Stimulated activated CD4-positive, alpha-beta T cell treated with anti-CD3 and anti-CD28 coated beads, Interleukin-4, amount 100 ng/mL, for 48 hours (primary cell): ENCODE measurements at places on chromosomes 16 and 17.

DNA sequence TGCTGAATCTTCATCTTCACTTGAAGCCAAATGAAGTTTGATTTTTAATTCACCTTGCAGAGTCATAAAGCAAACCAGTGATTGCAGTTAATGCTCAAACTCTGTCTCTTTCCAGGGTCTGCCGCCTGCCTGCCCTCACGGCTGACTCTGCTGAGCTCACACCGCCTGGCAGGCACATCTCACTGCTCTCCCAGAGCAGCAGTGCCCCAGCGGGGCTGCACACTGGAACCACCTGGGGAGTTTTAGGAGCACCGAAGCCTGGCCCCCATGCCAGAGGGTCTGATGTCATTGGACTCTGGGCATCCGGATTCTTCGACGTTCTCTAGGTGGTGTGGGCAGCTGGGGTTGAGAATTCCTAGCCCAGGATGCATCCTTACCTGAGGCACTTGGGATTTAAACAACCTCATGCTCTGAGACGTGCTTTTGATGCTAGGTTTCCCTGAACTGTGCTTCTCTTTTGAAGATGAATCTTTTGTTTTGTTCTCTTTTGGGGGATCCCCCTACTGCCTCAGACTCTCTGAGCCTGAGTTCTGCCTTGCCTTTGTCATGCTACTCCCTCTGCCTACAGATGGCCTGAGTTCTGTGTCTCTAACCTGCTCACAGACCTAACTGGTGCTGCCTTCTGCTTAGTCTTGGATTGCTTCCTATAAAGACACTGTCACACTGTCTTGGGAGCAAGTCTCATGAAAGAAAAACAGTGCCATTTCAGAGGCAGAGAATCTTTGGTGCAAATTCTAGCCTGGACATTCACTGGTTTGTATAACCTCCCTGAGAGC lies 438.1 kb upstream of the CCL2 start:
- no peak for DNase-seq

DNA sequence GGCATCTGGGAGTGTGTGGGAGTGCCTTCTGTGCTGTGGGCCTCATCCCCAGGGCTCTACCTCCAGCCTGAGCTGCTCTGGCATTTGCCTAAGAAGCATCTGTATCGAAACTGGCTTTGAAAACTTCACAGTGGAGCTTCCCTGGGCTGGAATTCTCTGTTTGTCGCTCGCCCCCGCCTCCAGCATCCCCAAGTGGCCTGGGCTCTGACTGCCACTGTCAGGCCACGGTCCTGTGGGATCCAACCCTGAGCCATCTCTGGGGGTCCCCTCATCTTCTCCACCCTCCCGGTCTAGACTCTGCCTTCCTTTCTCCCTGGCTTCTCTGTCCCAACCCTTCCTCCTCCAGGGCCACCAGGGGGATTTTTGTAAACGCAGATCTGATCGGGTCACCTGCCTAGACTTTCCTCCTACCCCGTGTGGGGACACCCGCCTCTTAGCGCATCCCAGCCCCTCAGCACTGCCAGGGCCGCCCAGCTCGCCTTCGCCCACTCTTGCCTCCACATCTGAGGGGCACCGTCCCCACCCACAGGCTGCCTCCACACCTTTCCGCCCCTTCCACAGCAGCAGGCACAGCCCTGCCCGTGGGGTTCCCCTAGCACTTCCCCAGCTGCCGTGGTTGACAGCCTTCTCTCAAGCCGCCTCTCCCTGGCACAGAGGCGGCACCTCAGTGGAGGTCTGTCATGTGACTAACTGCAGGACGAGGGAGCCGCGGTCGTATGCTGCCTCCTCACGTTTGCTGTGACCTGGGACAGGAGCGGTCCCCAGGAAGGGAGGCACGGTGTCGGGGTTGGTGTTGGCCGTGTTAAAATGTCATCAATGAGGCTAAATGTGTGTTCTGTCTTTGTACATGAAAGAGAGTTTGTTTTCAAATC lies 12.0 kb downstream of the TBC1D24 start:
- peak; percentile 58 for DNase-seq

- no peak for DNase-seq
Measured at GRCh38 chr17:48310748-48311213, 119.2 kb downstream of the SKAP1 start.

GRCh38 chr16:46649588-46650253 lies 28.5 kb upstream of the SHCBP1 start:
- DNase-seq = no peak

DNA sequence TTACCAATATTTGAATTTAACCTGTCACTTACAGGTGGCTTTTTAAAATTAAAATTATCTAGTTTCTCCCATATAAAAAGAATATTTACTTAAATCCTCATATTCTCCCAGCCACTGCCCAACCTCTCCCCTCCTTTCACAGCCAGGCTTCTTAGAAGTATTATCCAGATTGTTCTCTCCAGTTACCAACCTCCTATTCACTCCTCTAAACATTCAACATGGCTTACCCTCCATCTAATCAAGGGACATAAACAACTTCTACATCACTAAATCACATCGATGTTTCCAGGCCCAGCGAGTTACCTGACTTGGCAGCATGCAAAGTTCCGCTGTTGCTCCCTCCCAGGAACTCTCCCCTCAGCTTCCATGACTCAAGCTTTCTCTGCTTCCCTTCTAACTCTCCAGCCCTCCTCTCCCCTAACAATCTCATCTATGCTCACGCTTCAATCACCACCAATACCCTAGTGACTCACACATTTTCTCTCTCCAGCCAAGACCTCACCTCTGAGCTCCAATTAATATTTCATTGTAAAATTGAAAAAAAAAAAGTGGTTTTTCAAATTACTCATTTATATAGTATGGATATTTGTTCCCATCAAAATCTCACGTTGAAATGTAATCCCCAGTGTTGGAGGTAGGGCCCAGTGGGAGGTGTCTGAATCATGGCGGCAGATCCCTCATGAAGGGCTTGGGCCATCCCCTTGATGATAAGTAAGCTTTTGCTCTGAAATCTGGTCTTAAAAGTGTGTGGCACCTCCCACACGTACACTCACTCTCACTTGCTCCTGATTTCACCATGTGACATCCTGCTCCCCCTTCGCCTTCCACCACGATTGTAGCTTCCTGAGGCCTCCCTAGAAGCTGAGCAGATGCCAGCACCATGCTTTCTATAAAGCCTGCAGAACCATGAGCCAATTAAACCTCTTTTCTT lies 88.5 kb downstream of the HELZ start:
- no peak for DNase-seq

GRCh38 chr16:67326472-67327309 lies at the start of the genes KCTD19 and LRRC36:
TSS of gene KCTD19 (minus strand) at chr16:67326741. CDS start at chr16:67326707, 34 bp downstream.
TSS of gene LRRC36 (plus strand) at chr16:67326815. CDS start at chr16:67326863, 48 bp downstream.
- peak; percentile 68 for DNase-seq

DNA sequence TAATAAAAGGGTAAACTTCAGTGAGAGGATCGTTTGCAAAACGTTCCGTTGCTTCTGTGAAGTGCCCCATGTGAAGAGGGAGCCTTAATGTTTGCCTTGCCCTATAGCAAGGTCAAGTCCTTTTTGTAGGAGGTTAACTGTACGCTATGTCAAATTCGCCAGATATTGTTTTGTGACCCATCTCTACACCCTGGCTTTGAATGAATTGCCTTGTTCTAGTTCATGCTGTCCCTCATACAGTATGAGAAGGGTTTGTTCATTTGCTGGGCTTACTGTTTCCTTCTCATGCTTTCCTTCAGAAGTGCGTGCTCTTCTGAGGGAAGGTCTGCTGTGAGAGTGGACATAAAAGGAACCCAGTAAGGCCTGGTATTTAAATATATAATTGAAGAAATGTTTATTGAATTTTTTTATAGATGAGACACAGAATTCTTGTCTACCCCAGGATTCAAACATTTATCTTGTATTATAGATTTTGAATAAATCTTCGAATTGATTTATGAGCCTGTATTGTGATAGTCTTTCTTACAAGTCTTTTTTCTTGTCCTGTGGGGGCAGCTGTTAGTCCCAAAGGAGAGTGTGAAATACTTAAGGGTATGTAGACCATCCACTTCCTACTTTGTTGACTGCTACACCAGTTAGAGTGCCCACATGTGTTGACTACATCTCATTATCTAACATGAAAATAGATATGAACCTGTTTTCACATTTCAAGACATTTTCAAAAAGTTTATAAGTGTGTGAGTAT lies 1.7 kb downstream of the MAP3K3 start:
- no peak for DNase-seq

DNA sequence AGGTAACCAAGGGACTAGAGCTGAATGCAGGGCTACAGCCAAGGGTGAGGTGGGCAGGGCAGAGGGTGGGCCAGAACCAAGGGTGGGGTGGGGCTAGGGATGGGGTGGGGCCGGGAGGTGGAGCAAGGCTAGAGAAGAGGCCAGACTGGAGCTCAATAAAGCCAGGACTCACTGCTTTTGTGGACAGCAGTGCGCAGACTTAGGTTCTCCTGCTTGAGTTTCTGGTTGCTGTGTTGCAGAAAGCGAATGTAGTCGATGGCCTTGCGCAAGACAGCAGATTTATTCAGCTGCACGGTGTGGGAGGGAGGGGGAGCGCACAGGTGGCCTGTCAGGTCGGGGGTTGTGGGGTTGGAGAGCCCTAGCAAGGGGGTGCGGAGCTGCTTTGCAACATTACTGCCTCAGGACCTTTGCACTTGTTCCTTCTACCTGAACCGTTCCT lies 18.7 kb downstream of the SREBF1 start:
- no peak for DNase-seq

DNA sequence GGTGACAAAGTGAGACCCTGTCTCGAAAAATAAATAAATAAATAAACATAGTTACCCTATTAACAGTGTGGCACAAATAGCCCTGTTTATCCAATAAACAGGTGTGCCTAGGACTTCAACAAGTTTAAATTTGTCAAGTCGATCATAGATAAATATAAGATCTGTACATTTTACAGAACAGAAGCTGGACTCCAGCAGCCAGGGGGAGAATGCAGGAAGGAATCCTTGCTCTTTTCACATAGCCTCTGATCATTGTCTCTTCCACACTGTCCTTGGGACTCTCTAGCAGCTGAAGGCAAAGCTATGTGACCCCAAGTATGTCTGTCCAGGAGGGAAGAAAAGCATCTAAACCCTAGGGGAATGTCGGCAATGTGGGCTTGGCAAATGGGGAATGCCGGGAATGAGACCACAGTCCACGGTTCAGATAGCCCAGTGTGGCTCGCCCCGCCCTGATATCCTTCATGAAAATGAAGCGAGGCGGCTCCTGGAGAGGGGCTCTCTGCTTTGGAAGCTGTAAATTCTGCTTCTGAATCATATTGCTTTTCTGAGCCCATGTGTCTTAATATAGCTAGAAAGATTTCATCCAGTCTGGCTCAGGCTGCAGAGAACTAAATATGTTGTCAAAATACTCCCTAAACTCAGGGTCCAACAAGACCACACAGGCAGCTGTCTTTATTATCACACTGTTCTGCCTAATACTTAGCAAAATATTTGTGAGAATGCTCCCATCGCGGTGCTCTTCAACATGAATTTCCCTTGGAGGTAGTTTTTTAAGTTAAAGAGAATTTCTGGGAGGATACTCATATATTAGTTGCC lies 24.9 kb upstream of the GRB2 start:
- DNase-seq = no peak

DNA sequence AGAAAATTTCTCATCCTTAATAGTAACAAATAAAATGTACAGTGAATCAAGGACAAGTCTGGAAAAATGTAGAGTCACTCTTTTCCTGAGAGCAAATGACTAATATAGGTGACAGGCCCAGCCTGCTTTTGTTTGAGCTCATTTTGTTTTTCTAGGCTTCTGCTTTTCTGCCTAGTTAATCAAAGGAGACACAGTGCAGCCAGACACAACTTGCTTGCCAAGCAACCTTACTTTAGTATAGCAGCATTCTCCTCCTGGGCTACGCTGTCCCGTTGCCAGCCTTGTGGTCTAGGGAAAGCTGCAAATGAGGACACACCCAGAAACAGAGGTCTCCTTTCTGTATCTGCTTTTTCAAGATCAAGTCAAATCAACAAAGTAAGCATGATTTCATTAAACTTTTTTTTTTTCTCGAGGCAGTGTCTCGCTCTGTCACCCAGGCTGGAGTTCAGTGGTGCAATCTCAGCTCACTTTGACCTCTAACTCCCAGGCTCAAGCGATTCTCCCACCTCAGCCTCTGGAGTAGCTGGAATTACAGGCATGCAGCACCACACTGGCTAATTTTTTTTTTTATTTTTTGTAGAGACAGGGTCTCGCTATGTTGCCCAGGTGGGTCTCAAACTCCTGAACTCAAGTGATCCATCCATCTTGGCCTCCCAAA lies 17.2 kb downstream of the GINS3 start:
- DNase-seq = no peak

DNA sequence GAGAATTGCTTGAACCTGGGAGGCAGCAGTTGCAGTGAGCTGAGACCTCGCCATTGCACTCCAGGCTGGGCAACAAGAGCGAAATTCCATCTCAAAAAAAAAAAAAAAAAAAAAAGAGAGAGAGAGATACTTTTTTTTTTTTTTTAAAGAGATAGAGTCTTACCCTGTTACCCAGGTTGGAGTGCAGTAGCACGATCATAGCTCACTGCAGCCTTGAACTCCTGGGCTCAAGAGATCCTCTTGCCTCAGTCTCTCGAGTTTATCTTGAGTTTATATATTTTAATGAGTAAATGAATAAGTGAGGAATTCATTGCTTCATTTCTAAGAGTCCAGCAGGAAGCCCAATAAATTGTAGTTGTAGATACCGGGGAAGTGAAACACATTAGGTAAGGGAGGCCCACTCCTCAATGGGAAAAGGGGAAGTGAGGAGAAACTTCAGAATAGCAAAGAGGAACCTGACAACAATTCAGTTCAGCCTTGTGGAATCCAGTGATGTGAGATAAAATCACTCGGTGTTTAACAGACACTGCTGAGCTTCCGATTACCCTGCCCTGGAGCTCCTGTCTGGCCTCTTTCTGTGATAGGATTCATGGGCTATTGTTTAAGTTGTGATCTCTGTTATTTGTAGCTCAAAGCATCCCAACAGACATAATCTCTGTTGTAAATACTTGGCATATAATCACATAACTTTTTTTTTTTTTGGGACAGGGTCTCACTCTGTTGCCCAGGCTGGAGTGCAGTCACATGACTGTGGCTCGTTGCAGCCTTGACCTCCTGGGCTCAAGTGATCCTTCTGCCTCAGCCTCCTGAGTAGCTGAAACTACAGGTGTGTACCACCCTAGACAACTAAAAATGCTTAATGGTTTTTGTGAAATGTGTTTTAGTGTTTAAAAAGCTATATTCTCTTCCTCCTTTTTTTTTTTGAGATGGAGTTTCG lies 15.8 kb upstream of the ITGAM start:
- no peak for DNase-seq

DNA sequence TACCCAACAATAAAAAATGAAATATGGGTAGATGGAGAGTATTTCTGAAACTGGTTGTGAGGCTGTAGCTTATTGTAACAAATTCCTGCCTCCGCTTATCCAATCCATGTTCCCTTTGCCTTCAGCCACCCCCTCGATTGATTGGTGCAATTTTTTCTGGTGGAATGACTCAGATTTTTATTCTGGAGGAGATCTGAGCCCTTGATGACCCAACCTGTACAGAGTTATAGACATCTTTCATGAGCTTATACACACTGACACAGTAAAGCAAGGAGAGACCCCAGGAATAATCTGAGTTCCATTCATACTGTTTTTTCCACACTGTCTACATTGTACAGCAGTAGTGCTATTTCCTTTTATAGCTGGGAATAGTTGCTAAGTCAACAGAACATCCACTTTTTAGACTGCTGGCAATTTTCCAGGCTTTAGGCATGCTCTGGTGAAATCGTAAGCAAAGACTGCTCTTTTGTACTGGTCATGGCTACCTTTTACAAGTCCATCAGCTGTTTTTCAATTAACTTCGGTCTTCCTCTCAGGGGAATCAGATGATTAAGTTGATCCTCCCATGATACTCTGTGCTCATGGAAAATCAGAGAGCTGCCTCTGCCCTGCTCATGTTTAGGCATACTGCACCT lies 30.1 kb downstream of the CCL4 start:
- DNase-seq = no peak
